ENCODE measurements at places on chromosomes 6 and 20. TPM values are rescaled to one million over a fixed set of nuclear protein-coding genes. Genes with fewer than 3 reads are reported as not detected.

The PGC gene
- 3.2 TPM for total RNA-seq

The SLC22A23 gene
- 10.9 TPM for total RNA-seq

The PTPRT gene
- total RNA-seq: 4.9 TPM

The BFSP1 gene
- total RNA-seq: 0.80 TPM

The DZANK1 gene
- total RNA-seq: 6.9 TPM

The ME1 gene
- total RNA-seq: 7.2 TPM

The SMIM8 gene
- 13.4 TPM for total RNA-seq

The WFDC12 gene
- not detected for total RNA-seq

The OPN5 gene
- not detected for total RNA-seq

The FRK gene
- total RNA-seq: 5.9 TPM

The CLIC5 gene
- total RNA-seq: 4.9 TPM

The FBXO30 gene
- total RNA-seq: 8.2 TPM

The KCNK16 gene
- not detected for total RNA-seq

The SFT2D1 gene
- 52.4 TPM for total RNA-seq

The LINC00237 gene
- total RNA-seq: not detected

The MEA1 gene
- total RNA-seq: 78.0 TPM

The SLC17A1 gene
- not detected for total RNA-seq

The PPP1R16B gene
- total RNA-seq: 3.7 TPM

The SOX12 gene
- 1.1 TPM for total RNA-seq

The GSTA3 gene
- not detected for total RNA-seq

The INSM1 gene
- total RNA-seq: not detected

The ECHDC1 gene
- total RNA-seq: 82.2 TPM

The SERINC3 gene
- 91.1 TPM for total RNA-seq

The GMPR gene
- total RNA-seq: 16.4 TPM

The VNN1 gene
- total RNA-seq: 0.98 TPM

The HRH3 gene
- not detected for total RNA-seq

The PROKR2 gene
- not detected for total RNA-seq

The MYLK4 gene
- total RNA-seq: 1.3 TPM

The TDRD6 gene
- total RNA-seq: 2.5 TPM

The LAMA2 gene
- total RNA-seq: 118 TPM

The TSPO2 gene
- not detected for total RNA-seq

The MED23 gene
- 61.8 TPM for total RNA-seq

The AURKA gene
- total RNA-seq: 1.6 TPM

The TRIM40 gene
- not detected for total RNA-seq

The ZBTB12 gene
- 1.9 TPM for total RNA-seq

The PTCRA gene
- not detected for total RNA-seq

The SSTR4 gene
- not detected for total RNA-seq

The BHLHE23 gene
- total RNA-seq: not detected

The POM121L2 gene
- total RNA-seq: not detected

The NMBR gene
- not detected for total RNA-seq

The FOXQ1 gene
- total RNA-seq: 1.5 TPM

The CRNKL1 gene
- total RNA-seq: 18.9 TPM

The FLRT3 gene
- total RNA-seq: 12.0 TPM

The PCSK2 gene
- total RNA-seq: 0.16 TPM

The LY86 gene
- total RNA-seq: 3.4 TPM

The AVP gene
- total RNA-seq: not detected
